Activated CD4-positive, alpha-beta memory T cell treated with anti-CD3 and anti-CD28 coated beads for 36 hours (primary cell): ENCODE measurements at places on chromosomes 6 and 20. TPM values are rescaled to one million over a fixed set of nuclear protein-coding genes. Genes with fewer than 3 reads are reported as not detected.

GRCh38 chr20:34850969-34851368 lies 21.7 kb downstream of the GGT7 start:
- DNase-seq = no peak

GRCh38 chr6:149948616-149949015 lies 6.8 kb downstream of the ULBP2 start:
- DNase-seq = no peak

RSPO3 gene
- not detected for total RNA-seq

FAM83D gene
- 11.1 TPM for total RNA-seq
